ENCODE measurements at places on chromosomes 1 and 21.

DNA sequence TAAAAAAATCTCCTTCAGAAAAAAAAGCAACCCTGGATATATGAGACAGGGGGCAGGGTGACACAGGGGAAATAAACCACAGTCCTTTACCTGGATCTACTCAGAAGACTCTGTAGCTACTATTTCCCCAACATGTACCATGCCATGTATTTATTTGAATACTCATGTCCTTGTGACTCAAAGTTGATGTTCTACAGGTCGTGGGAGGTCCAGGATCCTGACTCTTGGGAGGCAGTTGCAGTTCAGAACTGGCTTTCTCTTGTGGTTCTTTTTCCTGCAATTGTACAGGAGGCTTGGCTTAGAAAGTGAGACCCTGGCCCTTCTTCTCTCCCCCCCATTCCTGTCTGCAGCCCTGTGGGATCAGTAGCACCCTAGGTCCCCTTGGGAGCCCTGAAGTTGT is 5.8 kb upstream of the IL24 start:
- DNase-seq = no peak

DNA sequence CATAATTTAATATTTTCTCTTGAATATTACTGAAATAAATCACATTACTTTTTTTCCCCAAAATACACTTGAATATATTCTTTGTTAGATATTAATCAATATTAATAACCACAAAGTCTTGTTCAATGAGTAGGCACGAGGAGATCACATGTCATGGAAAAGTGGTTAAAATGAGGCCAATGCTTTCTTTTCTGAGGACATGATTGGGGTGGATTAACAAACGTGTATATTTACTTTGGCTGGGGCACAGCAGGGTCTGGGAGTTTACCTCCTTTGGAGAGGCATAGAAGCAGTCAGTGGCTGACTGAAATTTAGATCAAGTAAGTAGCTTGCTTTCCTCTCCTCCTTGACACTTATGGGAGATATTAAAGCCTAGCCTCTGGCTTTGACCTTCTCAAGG is 664.3 kb upstream of the B3GALT2 start:
- no peak for DNase-seq

DNA sequence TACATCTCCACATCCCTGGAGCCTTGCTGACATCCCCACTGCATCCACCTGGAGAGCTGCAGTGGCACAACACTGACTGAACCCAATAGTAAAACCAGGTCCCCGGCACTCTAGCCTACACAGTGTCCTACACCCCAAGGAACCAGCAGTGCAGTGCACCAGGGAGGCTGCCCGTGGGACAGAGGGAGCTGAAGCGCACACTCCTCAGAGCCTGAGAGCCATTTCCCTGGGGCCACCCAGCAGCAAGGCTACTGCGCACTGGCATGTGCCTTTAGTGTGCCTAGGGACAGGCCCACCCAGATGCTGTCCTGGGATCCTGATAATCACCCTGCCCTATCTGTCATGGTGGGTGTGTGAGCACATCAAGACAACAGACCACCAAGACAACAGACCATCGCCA is 31.9 kb downstream of the NSL1 start:
- DNase-seq = no peak

GRCh38 chr1:45385302-45385701 is 45.1 kb upstream of the MUTYH start:
- DNase-seq = no peak

DNA sequence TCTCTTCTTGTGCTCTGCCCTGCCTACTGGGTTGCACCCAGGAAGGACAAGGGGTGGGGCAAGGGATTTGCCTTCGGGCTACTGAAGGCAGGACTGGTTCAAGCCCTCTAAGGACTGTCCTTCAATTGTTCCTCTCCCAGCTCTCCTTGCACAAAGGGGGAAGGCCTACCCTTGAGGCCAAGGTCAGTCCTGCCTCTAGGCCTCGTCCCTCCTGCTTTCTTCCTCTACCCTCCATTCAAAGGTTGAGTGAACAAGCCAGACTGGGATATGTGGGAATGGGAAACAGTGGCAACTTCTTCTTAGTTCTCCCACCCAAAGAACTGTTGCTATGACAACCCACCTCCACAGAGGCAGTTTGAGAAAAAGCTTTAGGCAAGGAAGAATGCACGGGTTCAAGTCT is 2.7 kb downstream of the LURAP1 start:
- DNase-seq = no peak

GRCh38 chr21:43300496-43301408 is 126.2 kb downstream of the SIK1 start:
- peak; percentile 75 for DNase-seq

DNA sequence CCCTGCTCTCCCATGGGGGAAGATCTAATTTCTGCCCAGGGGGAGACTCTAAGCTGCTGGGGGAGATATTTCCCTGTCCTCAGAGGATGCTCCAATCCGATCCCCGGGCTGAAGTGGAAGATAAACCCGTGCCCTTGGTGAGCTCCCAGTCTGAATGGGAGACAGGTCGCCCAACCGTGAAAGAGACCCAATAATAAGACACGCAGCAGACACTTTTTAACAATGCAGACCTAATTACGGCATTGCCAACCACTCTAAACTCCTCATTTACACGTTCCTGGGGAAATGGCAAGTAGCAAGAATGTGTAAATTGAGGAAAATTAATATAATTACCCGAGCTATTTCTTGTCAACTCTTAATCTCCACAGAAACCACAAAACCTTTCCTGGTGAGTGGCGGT is 48.7 kb upstream of the ACTL8 start:
- no peak for DNase-seq

Measured in fibroblast of skin of scalp (primary cell).